ENCODE measurements at places on chromosomes 11 and 22.

GRCh38 chr22:32809786-32810554, 8.5 kb downstream of the TIMP3 start:
- DNase-seq: no peak

GRCh38 chr22:27881421-27881820, 37.6 kb downstream of the PITPNB start:
- no peak for DNase-seq

GRCh38 chr11:68710409-68710808, 26.1 kb downstream of the GAL start:
- no peak for DNase-seq

- no peak for DNase-seq
These were observed 124.9 kb downstream of the MN1 start for GRCh38 chr22:27676545-27677213.

DNA sequence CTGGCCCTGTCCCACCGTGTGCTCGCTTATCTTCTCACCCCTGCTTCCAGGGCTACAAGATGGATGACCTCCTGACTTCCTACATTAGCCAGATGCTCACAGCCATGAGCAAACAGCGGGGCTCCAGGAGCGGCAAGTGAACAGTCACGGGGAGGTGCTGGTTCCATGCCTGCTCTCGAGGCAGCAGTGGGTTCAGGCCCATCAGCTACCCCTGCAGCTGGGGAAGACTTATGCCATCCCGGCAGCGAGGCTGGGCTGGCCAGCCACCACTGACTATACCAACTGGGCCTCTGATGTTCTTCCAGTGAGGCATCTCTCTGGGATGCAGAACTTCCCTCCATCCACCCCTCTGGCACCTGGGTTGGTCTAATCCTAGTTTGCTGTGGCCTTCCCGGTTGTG, 86.5 kb downstream of the MYO7A start:
- DNase-seq: no peak

- DNase-seq: no peak
These were observed 18.1 kb downstream of the JHY start for GRCh38 chr11:122900587-122901202.

GRCh38 chr22:46574993-46575910, 37.8 kb upstream of the CELSR1 start:
- DNase-seq: no peak

DNA sequence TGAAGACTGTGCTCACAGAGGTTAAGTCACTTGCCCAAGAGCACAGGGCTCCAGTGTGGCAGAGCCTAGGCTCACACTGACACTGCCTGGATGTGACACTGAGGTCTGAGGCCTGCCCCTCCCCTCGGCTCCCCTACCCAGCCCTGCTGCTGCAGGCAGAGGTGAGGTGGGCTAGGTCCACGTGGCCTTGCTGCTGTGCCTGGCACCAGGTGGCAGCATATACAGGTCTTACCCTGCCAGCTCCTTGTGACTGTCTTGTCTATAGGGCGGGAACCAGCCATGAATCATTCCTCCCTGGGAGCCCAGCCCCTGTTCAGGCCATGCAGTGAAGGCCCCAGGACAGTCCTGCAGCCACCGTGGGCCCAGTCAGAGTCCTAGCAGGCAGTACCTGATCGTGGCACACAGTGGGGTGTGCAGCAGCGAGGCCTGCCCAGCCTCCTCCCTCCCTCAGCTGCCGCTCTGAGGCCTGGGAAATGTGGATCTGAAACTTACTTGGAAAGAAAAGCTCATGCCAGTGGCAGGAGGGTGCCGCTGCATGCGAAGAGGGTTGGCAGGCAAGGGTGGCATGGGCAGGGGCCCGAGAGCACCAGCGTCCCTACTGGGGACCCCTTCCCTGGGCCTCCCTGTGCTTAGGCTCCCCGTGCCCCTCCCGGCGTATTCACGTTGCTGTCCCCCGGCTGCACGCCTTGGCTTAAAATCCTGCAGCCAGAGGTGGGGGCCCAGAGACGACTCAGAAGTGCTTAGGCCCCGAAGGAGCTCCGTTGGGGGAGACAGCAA, 1.2 kb upstream of the CERK start:
- no peak for DNase-seq

Measured in fibroblast of skin of left biceps (primary cell).